Naive B cell (primary cell): ENCODE measurements at places on chromosomes 12 and 14.

DNA sequence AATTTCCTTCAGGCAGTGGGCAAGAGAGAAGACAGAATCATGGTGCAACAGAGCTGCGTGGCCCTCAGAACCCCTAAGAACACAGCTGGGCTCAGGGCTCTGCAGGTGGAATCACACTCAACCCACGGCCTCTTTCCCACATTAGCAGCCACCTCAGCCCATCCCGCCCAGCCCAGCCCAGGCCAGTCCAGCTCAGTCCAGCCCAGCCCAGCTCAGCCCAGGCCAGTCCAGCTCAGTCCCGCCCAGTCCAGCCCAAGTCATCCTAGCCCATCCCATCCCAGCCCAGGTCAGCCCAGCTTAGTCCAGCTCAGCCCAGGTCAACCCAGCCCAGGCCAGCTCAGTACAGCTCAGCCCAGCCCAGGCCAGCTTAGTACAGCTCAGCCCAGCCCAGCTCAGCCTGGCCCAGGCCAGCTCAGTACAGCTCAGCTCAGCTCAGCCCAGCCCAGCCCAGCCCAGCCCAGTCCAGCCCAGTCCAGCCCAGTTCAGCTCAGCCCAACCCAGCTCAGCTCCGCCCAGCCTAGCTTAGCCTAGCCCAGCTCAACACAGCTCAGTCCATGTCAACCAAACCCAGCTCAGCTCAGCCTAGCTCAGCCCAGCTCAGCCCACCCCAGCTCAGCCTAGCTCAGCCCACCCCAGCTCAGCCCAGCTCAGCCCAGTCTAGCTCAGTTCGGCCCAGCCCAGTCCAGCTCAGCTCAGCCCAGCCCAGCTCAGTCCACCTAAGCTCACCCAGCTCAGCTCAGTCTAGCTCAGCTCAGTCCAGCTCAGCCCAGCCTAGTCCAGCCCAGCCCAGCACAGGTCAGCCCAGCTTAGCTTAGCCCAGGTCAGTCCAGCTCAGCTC lies 183.1 kb downstream of the TMEM121 start:
- no peak for DNase-seq

GRCh38 chr12:21938879-21939278 lies 2.3 kb downstream of the ABCC9 start:
- DNase-seq: no peak

GRCh38 chr12:110253176-110253575 lies 27.9 kb upstream of the ATP2A2 start:
- no peak for DNase-seq

- DNase-seq: no peak
These were observed 445 bp downstream of the CERS5 start for GRCh38 chr12:50166799-50167048.

- no peak for DNase-seq
These were observed 5.6 kb upstream of the OR6C76 start for GRCh38 chr12:55420307-55420962.

DNA sequence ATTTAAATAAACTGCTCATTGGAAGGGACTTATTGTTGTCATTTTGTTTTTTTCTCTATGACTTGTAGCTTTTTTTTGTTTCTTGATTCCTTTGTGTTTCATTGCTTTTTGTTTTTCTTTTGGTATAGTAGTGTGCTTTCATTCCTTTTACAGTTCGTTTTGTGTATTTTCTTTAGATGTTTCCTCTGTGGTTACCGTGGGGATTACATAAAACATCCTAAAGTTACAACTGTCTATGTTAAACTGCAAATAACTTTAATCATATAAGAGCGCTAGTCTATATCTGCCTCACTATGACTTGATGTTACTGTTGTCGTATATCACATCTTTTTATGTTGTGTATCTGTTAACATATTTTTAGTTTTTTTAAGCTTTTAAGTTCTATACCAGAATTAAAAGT lies 86.9 kb downstream of the ATF7IP start:
- no peak for DNase-seq

DNA sequence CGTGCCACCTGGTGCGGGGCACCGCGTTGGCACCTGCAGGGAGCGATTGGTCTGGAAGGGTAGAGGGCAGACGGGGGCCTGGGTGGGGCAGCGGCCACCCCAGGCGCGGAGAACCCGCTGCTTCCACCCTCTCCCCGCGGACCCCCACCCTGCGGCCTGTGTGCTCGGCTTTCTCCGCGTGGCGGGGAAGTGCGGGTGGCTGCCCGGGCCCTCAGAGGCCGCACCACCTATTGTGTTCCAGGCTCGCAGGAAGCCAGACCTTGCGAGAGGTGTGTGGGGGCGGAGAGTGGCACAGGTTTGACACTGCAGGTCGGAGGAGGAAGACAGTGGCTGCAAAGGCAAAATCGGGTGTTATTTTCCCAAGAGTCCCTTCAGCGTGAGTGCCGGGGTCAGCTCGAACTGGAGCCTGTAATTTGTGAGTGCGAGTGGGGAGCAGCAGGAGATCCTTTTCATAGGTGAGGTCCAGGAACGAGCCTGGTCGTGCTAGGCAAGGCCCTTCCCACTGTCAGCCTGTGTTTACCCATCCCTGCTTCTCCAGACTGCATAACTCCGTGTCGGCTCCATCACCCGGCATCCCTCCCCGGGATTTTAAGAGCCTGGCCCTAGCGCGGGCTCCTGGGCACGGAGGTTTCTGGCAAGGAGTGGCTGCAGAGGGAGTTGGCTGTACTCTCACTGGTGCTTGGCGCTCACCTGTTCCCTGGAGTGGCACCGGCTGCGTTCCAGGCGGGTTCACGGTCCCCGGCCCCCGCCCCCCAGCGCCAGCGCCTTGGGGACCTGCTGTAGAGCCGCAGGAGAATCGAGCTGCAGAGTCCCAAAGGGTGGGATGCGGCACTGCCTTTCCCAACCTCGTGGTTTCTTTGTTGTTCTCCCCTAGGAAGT lies 935 bp downstream of the TBC1D30 start:
- DNase-seq: no peak

DNA sequence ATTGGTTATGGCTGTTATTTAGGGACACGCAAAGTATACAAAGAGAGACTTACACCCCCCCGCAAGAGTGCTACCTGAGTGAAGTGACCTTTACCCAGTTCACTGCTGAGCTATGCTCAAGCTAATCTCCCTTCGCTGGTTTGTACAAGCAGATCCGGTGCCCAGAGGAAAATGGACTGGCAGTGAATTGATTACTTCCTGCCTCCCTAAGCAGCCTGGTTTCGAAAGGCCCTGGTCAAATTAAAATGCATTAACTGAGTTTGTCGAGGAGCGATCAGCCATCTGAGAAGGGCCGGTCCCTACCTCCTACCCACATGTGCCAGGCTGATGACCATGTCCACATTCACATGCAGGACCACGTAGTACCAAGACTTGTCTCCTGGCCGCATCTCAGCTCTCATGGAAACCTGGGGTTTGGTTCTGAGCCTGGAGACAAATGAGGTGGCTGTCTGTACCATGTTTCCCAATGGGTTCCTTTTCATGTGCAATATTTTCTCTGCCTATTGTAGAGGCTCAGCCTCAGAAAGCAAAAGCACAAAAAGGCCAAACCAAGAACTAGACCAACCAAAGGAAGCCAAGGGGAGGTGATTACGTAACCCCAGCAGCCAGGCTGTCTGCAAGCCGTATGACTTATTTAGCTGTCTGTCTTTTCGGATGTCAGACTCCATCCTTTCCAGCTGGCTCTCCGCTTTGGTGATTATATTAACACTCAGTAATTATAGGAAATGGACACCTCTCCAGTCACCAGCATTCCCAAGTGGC lies 284.7 kb upstream of the PWP1 start:
- no peak for DNase-seq

DNA sequence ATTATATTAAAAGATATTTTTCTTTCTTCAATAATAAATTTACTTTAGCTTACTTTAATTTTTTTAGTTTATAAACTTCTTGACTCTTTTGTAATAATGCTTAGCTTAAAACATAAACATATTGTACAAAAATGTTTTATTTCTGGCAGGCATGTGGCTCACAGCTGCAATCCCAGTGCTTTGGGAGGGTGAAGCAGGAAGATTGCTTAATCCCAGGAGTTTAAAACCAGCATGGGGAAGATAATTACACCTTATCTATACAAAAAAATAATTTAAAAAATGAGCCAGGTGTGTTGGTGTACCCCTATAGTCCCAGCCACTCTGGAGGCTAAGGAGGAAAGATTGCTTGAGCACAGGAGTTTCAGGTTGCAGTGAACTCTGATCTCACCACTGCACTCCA lies 120.7 kb downstream of the GPHN start:
- no peak for DNase-seq

DNA sequence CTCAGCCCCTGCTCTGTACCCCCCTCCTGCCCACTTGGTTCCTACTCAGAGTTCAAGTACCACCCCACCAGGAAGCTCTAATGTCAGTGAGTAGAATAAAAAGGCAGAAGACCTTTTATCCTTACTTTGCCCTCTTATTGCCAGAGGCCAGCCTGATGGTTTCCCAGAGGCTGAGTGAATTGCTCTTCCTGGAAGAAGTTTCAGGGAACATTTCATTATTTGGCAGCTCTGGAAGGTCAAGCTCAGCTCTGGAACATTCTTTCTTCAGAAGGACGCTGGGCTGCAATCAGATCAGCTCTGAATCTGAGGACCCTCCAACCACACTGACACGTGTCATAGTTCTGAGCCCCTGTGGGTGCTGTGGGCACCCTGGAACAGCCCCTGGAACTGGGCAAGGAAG lies 188.9 kb downstream of the ETV6 start:
- DNase-seq: no peak

GRCh38 chr12:83408851-83409250 lies 722.1 kb downstream of the TMTC2 start:
- DNase-seq: no peak

DNA sequence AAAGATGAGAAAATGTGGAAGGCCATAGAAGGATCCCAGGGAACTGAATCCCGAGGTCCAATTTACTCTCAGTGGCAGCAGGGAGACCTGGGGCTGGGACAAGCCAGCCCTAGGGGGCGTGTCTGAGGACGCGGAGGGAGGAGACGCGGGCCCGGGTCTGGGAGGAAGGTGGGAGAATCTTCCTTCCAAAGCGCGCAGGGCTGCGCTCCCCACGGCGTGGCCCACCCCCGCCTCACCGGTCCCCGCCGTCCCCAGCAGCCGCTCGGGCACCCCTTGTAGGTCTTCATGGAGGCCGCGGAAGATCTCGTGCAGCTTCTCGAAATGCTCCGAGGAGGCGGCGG lies 323 bp downstream of the VTI1B start:
- DNase-seq: no peak

GRCh38 chr14:67738740-67739504 lies 37.2 kb downstream of the RDH12 start:
- DNase-seq: no peak

- DNase-seq: no peak
These were observed 26.2 kb downstream of the SLC4A8 start for GRCh38 chr12:51450806-51451205.

DNA sequence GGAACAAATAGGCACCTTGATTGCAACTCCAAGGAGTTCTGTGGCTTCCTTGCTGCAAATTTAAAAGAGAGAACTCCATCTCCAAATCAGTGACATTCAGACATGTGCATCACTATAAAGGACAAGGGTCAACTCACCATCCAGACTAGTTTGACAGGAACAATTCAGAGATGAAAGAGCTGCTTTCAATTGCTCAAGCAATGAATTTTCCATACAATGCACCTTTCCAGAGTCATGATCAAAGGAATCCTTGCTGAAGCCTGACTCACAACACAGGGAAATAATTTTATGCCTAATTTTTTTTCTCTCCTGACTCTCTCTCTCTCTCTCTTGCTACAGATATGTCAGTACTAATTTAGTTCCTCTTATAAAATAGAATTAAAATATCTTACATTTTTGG lies 380.5 kb upstream of the GARIN6 start:
- no peak for DNase-seq

- no peak for DNase-seq
These were observed at the start of gene PMCH for GRCh38 chr12:102197789-102198188. PMCH (minus strand) TSS chr12:102197833; CDS start chr12:102197770, 63 bp downstream.

DNA sequence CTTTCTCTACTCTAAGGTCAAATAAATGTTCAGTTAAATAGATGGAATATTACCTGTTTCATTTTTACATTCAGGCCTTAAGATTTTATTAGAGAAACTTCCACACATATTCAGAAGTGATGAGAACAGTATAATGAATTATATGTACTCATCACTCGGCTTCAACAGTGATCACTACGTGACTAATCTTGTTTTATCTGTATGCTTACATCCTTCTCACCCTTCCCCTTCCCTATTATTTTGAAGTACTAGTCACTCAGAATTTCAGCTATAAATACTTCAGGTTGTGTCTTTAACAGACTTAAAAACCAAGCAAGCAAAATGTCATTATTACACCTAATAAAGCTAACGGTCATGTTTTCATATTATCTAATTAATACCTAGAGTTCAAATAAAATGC lies 34.9 kb downstream of the ETV6 start:
- DNase-seq: no peak

DNA sequence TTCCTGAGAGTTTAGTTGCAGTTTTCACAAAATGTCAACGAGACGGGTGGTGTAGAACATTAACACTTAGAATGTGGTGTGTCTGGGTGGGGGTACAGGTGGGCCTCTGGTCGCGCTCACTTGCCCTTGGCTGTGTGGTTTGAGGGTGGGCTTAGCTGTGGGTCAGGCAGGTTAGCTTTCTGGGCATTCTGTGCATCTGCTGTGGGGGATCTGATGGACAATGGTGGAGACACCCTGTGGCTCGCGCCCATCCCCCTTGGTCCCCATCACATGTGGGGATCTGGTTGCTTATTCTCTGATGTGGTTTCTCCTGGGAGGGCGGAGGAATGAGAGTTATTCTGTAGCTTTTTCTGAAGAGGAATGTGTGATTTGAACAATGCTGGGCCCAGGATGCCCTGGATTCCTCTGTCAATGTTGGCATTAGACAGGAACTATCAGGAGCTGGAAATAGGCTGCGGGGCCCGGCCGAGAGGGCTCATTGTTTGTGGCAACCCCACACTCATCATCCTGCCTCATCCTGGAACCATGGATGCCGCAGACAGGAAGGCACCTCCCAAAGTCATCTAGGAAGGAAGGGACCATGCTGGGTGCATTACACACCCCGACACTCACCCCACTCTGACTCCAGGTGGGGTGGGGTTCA lies 101.6 kb downstream of the TSPAN9 start:
- DNase-seq: no peak

GRCh38 chr12:115190010-115190770 lies 506.2 kb upstream of the TBX3 start:
- DNase-seq: no peak

DNA sequence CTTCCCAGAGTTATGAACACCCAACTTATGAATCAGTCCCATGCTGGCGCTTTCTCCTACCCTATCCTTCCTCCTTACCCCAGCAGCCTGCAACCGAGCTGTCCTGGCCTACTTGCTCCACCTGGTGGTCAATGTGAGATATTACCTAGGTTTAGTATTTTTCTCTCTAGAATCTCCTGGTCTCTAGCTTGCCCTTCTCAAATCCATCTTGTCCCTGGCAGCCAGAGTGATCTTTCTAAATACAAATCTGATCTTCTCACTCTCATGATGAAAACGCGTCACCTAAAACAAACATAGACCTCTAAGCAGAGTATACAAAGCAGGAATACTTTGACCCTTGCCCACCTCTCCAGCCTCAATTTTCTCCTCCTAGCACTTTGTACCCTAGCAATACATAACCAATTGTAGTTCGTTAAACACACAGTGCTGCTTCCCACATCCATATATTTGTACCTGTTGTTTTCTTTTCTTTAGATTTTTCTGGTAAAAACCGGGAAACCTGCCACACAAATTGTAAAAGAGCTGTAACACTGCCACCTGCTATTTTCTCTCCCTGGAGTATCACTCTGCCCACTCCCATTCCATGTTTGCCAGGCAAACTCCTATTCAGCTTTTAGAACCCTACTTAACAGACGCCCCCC lies 20.0 kb upstream of the TCP11L2 start:
- DNase-seq: peak; percentile 36
